ENCODE measurements at places on chromosomes 1 and 21.
A peak's percentile ranks its signal among the peaks of the same experiment; 100 is the strongest.

GRCh38 chr1:162878000-162878596 is 17.1 kb upstream of the CCDC190 start:
- DNase-seq, result peak; percentile 3

- DNase-seq, result no peak
Measured at GRCh38 chr21:34519016-34519415, 7.0 kb upstream of the KCNE1 start.

DNA sequence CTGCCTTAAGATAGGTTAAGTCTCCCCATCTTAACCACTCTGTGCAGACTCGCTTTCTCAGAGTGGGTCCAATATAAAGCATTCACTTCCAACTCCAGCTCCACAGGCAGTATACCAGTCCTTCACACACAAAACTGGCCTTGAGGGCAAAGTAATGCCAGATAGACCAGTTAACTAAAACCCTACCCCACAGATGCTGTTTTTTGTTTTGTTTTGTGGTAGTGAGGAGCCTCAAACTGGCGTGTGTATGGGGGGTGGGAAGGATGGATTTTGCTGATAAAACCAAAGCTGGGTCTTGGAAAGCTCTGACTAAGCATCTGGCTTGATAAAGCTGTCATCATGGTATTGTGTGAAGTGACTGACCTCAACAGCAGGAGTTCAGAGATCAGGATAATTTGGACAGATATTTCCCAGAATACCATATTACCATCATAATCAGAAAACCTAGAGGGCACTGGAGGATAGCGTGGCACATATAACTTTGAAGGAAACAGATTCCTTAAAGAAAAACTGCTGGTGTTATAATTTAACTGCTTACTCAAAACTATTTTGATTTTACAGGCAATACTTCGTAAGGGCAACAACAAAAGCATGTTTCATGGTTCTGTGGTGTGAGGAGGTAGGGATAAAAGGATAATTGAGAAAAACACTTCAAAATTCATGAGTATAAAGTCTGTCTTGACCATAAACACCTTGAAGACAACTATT is 29.6 kb upstream of the CPLANE2 start:
- no peak for DNase-seq

- DNase-seq, result no peak
Measured at GRCh38 chr1:53590531-53591515, 131.6 kb downstream of the DMRTB1 start.

GRCh38 chr1:225451840-225452515 is 24.1 kb upstream of the LBR start:
- no peak for DNase-seq

DNA sequence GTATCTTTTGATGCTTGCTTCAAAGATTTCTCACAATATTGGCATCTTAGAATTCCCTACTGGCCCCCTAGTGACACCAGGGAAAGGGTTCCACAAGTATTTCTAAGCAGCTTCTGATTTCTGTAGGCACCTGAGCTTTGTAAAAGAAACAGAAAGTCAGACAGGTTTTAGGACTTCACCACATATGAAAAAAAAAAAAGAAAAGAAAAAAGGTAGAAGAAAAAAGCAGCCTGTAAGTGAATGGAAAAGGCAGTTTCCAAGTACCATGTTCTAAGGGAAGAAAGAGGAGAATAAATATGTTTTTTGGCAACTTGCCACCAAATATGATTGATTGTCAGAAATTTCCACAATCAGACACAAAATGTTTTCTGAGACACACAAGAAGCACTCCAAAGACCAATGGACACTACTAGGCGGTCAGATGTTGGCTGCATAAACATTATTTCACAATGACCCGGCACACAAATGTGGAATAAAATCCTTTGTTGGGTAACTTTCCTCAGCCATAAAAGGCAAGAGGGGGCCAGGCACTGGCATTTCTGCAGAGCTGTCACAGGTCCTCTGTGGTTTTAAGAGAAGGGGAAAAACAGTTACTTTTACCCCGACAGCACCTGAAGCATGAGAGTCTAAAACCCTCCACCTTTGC is 12.7 kb upstream of the CPLANE2 start:
- DNase-seq, result no peak

DNA sequence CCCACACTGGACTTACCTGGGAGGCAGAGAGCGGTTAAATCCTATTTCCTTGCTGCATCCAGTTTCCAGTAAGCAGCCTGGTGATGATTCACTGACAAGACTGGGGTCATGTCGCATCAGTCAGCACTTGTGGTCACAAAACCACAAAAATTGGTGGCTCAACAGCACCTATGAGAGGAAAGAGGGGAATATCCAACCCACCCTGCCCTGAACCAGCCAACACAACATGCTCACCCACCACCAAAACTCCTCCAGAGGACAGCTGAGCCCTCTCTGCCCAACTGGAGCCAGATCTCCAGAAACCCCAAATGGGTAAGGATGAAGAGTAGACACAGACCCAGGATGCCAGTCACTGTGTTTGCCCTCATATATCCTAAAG is 64.0 kb downstream of the CD46 start:
- no peak for DNase-seq

- no peak for DNase-seq
Measured at GRCh38 chr1:72526926-72527325, 244.6 kb upstream of the NEGR1 start.

DNA sequence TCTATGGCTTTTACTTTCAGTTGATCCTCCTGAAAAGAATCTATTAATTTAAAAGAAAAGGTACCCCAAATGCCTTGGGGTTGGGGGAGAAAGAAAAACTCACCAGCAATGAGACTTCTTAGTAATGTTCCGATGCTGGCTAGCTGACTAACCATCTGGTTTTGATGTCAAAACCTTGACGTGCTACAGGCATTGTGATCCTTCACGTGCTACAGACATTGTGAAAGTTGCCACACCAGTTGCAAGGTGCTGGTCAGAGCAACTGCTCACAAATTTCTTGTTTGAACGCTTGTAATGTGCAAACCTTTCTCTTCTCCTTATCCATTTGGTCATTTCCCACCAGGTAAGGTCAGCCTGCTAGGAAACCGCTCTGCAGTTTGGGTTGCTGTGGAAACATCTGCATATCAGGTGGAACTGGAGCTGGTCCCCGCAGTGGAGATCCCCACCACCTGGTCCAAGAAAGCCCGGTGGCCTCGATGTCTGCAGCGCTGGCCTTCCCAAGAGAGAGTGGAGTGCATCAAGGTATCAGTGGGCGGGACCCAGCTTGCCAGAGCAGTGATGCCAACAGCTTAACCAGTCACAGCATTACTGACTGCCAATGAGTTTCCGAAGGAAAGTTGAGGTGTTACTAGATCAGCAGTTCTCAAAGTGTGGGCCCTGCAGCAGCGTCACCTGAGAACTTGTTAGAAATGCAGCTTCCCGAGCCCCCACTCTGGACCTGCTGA is 16.1 kb downstream of the MAB21L3 start:
- no peak for DNase-seq

GRCh38 chr1:49060766-49061165 is 284.1 kb upstream of the BEND5 start:
- DNase-seq, result no peak

DNA sequence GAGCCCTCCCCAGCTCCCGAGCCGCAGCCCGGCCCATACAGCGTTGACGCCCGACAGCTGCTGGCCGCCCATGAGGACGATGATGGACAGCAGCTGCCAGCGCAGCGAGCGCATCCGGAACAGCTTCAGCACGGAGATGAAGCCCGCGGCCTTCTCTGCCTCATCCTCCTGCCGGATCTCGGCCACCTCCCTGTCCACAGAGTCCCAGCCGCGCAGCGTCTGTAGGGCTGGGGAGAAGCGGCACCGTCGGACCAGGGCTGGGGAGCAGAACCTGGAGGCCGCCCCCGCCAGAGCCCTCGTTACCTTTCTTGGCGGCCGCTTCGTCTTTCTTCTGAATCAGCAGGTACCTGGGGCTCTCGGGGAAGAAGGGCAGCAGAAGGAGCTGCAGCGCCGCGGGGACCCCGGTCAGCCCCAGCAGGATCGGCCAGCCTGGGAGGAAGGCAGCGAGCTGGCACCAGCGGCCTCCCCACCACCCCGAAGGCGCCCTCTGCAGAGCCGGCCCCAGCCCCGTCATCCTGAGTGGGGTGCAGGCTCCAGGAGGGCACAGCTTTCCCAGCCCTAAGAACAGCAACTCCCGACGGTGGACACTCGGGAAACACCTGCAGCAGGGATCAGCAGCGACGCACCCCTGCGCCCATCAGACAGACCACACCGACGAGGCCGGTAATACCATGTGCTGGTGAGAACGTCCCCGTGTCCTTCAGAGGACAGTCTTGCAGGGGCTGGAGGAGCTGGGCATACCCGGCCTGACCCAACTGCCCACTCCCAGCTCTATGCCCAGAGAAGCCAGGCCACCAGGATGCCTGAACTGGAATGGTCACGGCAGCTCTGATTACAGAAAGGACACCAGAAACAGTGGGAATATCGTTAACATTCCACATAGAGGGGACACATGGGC is 13.8 kb upstream of the SLC2A7 start:
- DNase-seq, result no peak

DNA sequence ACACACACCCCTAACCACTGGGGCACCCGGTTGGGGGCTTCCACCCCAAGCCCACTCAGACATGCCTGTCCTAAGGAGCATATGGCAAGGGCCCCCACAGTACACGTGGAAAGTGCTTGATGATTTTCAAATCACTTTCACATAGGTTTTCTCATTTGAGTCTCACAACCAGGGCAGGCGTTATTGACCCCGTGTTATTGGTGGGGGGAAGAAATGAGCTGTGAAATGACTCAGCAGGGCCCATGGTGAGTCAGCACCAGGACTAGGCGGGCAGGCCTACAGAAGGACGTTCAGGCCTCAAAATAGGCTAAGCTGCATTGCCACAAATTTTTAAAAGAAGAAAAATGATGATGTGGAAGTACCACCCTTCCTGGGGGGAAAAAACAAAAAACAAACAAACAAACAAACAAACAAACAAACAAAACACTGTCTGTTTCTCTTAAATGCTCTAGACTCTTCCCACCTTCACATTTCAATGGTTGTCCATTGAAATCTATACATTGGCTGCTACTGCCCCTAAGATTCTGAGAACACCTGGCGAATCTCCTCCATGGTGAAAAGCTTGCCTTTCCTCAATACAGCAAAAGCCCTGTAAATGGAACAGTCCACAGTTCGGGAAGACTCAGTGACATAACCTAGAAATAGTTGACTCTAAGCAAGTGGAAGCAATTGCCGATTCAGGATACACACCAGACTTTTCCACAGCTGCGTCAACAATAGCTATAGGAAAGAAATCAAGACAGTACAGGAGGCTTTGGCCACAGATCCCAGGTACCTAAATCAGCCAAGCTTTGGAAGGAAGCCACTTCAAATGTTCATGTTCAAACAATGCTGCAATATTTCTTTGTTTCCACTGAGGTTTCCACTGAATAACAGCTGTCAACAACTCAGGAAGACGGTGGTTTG is 234.7 kb downstream of the TOMM20 start:
- no peak for DNase-seq

- peak; percentile 49 for DNase-seq
Measured at GRCh38 chr1:25906644-25907300, 553 bp upstream of the STMN1 start.

- DNase-seq, result no peak
Measured at GRCh38 chr1:60078182-60078581, 4.6 kb upstream of the C1orf87 start.

- no peak for DNase-seq
Measured at GRCh38 chr21:34582506-34583150, 32.3 kb downstream of the RCAN1 start.

DNA sequence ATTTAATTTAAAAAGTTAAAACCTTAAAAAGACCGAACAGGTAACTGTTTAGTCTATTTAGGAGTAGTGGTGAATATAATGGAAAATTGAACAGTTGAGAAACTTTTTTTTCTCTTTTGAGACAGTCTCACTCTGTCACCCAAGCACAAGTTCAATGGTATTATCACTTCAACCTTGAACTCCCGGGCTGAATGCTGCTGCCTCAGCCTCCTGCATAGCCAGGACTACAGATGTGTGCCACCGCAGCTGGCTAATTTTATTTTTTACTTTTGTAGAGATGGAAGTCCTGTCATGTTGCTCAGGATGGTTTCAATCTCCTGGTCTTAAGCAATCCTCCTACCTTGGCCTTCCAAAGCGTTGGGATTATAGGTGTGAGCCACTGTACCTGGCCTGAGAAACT is 16.2 kb upstream of the GBP2 start:
- DNase-seq, result no peak

DNA sequence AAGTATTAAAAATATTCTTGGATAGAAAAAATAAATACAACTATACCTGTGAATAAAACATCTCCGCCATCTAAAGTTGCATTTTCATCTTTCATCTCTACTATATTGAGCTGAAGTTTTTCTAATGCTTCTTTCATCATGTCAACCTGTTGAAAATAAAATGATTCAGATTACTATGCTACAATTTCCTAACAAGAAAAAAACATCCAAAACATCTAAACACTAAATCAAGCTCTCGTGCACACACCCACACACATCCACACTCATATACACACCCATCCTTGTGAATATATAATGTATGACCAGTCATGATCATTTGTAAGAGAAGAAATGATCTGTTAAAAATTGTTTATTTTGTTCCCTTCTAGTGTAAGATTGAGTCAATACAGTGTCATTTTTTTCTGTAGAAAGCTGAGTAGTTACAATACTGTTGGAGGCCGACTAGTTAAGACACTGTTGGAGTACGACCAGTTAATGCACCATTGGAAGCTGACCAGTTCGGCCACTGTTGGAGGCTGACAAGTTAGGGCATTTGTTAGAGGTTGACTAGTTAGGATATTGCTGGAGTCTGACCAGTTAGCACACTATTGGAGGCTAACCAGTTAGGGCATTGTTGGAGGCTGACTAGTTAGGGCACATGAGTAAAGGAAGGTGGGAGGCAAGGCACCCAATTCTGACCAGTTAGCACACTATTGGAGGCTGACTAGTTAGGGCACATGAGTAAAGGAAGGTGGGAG is 82.4 kb upstream of the BCL10 start:
- DNase-seq, result no peak

- no peak for DNase-seq
Measured at GRCh38 chr1:7351649-7352048, 419.4 kb upstream of the VAMP3 start.
